Epithelial cell of proximal tubule (primary cell): ENCODE measurements at places on chromosomes 7 and 10. TPM values are rescaled to one million over a fixed set of nuclear protein-coding genes. Genes with fewer than 3 reads are reported as not detected.

VSTM2A gene
- not detected in 2 replicates for total RNA-seq

GDF2 gene
- not detected in 2 replicates for total RNA-seq

ADCY1 gene
- 0.51 and 1.2 TPM in 2 replicates for total RNA-seq

RASSF4 gene
- 14.5 and 23.1 TPM in 2 replicates for total RNA-seq

PRF1 gene
- total RNA-seq, result not detected in 2 replicates

MRC1 gene
- total RNA-seq, result not detected in 2 replicates

DNA sequence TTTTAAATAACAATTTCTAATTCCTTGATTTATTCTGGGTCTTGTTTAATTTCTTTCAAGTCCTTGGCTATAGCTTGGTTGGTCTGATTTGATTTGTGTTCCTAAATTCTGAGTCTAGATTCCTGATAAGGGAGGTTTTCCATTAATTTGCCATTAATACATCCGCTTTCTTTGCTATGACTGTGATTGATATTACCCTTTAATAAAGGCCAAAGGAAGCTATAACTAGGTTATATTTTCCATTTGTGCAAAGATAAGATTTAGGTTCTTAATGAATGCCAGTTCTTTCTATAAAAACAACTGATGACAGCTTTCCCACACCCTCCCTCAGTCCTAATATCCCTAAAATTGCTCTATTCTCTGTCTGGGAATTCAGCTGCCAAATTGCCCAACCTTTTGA, 28.2 kb downstream of the NDUFB2 start:
- DNase-seq, result no peak

DNA sequence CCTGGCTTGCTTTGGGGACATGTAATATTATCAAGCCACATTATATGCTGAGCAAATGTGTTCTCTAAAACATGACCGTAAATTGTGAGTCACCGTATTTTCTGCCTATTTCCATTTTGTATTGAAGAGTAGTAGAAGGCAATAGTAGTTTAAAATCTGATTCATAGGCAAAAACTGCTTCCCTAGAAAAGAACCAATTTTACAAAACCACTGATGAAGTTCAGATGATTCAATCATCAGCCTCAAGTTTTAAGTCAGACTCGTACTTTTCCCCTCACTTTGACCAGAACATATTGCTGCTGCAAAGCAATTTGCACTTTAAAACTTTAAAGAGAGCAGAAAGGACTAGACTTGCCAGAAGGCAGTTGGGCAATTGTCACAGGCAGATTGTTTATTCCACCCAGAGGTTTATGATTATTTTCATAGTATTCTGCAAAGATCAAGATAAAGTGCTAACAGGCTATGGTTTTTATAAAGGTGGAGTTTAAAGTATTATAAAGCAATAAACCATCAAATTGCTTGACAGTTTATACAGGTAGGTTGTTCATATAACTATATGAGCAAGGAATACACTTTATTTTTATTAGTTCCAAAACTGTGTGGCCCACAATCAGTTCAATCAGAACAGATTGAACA, 168.2 kb downstream of the ETV1 start:
- DNase-seq, result no peak

DNA sequence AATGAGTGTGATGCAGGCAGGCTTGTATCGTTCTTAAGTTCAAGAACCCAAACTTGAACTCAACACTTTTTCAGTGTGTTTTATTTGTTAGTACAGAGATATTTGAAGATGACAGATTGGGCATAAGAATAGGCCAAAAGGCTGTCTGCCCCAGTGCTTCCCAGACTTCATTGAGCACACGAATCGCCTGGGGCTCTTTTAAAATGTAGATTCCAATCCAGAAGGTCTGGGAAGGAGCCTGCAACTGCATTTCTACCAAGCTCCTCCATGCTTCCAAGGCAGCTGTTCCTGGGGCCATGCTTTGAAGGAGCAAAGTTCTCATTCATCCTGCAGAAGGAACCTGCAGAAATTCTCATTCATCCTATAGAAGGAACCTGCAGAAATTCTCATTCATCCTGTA, 114.5 kb upstream of the INSYN2A start:
- DNase-seq, result no peak

GRCh38 chr10:86350897-86351296, 15.7 kb downstream of the GRID1 start:
- DNase-seq, result no peak

- DNase-seq, result no peak
These were observed 656 bp downstream of the ASIC3 start for GRCh38 chr7:151048911-151049463.

- DNase-seq, result no peak
These were observed 32.3 kb downstream of the ORC5 start for GRCh38 chr7:104175361-104175984.

DNA sequence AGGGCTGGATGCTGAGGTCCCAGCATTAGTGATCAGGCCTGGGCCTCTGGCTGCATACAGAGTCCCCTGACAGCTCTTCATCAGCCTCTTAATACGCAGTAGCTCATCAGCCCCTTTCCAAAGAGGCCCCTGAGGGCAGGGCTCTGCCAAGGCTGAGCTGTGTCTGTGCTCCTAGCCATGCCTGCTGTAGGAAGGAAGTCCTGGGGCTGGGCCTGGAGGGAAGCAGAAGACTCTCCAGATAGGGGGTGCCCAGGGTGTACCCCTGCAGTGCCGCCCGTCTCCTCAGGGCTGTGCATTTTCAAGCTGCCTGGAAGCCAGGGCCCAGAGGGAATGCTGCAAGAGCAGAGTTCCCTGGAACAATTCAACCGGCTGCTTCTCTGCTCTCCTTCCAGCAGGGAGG, 7.3 kb upstream of the RET start:
- DNase-seq, result no peak

DNA sequence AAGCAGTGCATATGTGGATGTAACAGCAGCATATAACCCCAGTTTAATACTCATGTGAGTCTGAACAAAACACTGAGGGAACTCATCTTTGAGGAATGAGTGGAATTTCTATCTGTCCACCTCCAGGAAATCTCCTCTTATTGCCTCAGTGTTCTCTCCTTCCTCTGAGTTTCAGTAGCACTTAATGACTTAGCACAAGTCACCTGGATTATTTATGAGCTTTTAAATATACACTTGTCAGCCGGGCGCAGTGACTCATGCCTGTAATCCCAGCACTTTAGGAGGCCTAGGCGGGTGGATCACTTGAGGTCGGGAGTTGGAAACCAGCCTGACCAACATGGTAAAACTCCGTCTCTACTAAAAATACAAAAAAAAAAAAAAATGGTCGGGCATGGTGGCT, 4.3 kb downstream of the LRRC20 start:
- DNase-seq, result peak; percentile 97

- no peak for DNase-seq
These were observed 120.0 kb downstream of the SGMS1 start for GRCh38 chr10:50503661-50504320.

DNA sequence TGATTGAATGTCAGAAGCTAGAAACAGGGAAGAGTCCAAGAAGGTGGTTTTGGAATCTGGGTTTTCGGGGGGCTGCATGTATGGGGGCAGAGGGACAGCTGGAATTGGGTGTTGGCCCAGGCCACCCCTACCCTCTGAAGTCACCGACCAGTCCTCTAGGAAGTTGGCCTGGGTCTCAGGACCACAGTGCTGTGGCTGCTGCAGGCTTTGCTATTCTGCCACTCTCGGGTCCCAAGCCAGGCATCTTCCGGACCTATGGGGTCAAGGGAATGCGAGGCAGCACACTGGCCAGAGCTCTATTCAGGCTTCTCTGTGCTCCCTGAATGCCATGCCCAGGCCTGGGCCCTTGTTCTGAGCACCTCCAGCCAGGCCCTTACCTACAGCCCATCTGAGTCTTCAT, 13.2 kb downstream of the FGF8 start:
- DNase-seq, result no peak

- DNase-seq, result peak; percentile 78
These were observed 89.0 kb downstream of the CH25H start for GRCh38 chr10:89118091-89118490.

DNA sequence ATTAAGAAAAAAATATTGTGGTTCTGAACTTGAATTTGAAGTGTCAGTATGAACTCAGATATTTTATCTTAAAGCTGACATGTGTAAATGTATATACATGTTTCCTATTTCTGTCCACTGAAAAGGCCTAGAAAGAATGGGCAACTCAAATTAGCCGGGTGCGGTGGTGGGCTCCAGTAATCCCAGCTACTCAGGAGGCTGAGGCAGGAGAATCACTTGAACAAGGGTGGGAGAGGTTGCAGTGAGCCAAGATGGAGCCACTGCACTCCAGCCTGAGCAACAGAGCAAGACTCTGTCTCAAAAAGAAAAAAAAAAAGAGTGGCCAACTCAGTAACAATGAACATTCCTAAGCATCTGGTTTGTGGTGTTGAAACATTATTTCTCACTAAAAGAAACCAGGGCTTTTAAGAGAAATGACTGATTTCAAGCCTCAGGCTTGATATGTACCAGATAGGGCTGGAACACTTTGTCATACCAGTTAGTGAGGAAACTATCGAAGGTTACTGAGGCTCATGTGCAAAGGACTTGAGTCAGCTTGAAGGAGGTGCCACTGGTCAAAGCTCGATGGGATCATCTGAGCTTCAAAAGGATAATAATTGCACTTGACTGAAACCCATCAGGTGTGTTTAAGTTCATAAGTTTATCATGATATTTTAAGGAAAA, 40.5 kb downstream of the AOAH start:
- no peak for DNase-seq

DNA sequence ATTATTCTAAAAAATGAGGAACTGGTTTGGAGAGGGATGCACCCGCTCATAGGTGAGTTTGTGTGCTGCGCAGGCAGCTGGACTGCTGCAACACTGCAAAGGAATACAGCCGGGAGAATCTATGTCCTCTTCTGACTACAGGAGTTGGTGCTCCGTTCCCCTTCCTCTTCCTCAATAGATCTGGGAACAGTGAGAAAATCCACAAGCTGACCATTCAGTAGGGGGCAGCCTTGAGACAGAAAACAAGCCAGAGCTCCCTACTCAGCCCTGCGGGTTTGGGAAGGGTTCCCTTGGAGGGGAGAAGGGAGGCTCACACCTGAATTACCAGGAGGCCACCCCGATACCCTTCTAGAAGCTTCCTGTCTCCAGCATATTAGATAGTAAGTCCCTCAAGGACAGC, 87.3 kb upstream of the FOXI2 start:
- DNase-seq, result no peak

- DNase-seq, result no peak
These were observed 83.1 kb downstream of the CHN2 start for GRCh38 chr7:29277436-29278215.

DNA sequence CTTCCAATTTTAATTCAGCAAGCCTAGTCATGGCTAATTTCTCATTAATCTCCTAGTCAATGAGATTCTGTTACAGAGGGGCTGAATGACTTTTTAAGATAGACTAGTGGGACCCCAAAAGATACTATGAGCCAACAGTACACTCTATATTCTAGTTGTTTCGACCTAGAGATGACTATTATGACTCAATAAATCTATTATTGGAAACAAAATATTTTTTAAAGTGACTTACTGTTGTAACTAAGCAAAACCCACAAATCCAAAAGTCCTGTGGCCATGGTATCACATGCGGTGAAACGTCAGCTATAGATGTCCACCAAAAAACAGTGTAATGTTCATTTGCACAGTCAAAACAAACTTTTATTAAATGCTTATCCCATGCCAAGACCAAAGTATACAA, 95.3 kb upstream of the ADO start:
- no peak for DNase-seq

- DNase-seq, result no peak
These were observed 42.2 kb upstream of the LAMB1 start for GRCh38 chr7:108045154-108045553.

DNA sequence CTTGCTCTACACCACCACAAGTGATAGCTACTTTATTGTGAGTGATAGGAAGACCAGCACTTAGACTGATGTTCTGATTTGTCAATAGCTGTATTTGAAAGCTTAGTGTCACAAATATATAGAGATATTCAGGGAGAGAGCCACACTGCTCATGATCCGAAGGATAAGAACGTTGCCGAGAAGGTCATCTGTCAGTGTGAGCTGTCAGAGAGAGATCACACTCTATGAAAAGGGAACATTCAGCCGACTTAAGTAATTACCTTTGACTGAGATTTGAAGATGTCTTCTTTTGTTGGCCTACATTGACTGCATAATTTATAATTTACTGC, 322.6 kb downstream of the TFEC start:
- DNase-seq, result no peak

DNA sequence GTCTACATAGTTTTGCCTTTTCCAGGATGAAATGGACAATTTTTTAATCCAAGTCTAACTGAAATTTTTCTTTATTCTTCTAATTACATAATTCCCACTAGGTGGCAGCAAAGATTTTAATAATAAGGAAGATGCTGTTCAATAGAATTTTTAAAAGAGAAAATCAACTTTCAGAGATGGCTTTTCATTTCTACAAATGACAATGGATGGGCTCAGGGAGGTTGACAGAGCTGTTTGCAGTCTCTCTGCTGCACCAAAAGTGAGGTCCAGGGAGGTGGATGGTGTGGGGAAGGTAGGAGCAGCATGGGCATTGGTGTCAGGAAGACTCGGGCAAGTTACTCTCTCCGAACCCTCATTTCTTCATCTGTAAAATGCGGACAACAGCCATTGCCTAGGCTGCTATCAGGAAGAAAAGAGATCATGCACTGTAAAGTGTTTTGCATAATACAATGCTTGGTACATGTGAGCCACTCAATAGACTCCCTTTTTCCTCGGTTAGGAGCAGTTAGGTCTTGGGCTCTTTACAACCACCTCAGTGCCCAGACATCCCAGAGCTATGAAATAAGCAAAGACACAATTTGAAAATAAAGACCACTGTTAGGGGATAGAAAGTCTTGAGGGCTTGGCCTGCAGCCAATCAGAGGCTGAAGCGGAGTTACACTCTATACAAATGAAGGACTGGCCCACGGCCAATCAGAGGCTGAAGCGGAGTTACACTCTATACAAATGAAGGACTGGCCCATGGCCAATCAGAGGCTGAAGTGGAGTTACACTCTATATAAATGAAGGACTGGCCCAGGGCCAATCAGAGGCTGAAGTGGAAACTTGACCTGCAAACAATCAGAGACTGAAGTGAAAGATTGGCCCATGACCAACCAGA, 107.1 kb downstream of the ABLIM1 start:
- no peak for DNase-seq

GRCh38 chr10:33410096-33410859, 75.8 kb upstream of the NRP1 start:
- no peak for DNase-seq

DNA sequence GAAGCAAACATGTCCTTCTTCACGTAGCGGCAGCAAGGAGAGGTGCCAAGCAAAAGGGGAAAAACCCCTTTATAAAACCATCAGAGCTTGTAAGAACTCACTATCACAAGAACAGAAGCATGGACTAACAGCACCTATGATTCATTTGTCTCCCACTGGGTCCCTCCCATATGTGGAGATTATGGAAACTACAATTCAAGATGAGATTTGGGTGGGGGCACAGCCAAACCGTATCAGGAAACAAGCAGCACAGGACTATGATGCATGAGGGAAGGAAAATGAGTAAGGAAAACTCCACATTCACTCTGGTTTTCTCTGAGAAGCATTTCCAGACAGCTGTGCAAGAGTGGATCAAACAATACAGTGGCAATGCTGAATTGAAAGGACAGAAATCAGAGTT, 81.6 kb downstream of the RSU1 start:
- DNase-seq, result no peak

GRCh38 chr7:141785706-141786552, 4.1 kb upstream of the TAS2R5 start:
- peak; percentile 31 for DNase-seq
